Activated CD4-positive, alpha-beta T cell treated with anti-CD3 and anti-CD28 coated beads for 24 hours (primary cell): ENCODE measurements at places on chromosomes 5 and 9.

DNA sequence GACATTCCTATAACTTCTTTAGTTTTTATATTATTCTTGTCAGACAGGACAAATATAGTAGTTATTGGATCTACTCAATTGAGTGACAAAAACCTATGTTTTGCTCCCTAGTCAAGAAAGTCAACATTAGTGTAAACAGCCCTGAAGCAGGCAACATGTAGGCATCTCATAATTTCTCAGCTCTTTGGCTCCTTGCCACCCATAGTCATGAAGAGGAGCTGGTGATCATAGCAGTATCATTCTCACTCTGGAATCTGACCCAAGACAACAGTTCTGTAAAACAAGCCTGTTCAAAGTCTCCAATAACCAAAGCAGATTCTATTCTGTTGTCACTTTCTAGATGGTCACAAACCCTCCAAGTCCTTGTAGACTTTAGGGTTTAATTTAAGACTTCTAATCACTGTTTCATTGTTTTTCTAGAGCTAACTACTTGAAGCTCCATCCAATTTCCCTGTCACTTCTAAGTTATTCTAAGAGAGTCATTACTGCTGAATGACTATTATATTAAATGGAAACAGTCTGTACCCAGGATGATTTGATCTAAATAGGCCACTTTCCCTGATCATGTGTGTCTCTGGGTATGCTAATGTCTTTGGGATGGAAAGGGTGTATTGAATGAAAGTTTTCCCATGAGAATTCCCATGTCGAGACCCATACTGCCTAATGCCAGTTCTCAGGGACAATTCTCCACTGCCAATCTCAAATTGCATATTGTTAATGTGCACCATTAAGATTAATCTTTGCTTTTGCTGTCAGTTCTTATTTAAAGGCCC is 533.3 kb downstream of the ACTL7B start:
- DNase-seq, result no peak

- no peak for DNase-seq
These were observed 201.8 kb downstream of the PAX5 start for GRCh38 chr9:36832164-36832795.

DNA sequence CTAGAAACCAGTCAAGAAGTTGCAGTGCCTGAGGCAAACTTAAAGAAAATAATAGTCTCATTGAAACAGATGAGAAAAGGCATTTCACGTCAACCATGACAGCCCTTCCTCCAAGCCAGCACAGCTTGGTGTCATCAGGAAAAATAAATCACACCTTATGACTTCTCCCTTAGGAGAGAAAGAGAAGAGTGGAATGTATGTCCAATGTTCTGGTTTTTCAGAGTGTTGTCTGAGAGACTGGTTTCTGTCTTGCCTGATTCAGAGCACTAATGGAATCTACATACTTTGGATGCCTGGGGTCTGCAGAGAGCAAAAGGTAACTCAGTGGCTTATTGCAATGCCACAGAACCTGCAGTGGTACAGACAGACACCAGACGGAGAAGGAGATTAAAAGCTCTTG is 105.5 kb upstream of the PDE4D start:
- no peak for DNase-seq

DNA sequence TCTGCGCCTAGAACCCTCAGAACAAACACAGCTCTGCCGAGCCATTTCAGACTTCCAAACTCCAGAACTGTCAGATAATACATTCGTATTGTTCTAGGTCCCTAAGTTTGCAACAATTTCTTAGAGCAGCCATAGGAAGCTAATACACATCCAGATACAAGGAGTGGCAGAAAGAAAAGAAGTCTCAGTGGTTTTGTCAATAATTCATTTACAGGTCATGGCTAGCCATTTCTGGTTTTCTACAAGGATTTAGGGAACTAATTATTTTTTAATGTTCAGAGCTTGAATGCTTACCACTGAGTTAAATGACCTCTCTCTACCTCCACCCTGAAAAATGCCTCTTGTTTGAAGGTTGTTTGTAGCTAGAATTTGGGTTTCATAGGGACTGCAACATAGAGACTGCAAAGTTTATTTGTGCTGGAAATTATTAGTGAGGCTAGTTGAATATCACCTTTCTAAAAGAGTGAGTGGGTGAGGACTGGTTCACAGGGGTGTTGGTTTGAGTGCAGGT is 15.5 kb upstream of the ERMP1 start:
- no peak for DNase-seq
